ENCODE measurements at places on chromosomes 13 and 19. TPM values are rescaled to one million over a fixed set of nuclear protein-coding genes. Genes with fewer than 3 reads are reported as not detected.

Gene ZNF382
- 15.0 TPM for total RNA-seq

Gene LHB
- not detected for total RNA-seq

Gene KASH5
- not detected for total RNA-seq

Gene MADCAM1
- 1.1 TPM for total RNA-seq

Gene SLC6A16
- total RNA-seq, result 6.0 TPM

Gene KCNRG
- 0.21 TPM for total RNA-seq

Gene KLF2
- 55.5 TPM for total RNA-seq

Gene AP2S1
- 226 TPM for total RNA-seq

Gene RFPL4A
- not detected for total RNA-seq

Gene MIA
- 2.0 TPM for total RNA-seq

Gene FREM2
- 0.37 TPM for total RNA-seq

GRCh38 chr19:15636026-15636425 is 4.7 kb upstream of the CYP4F3 start:
- no peak for DNase-seq
- H3K27me3 ChIP-seq, result no peaks in the 10 kb centered on the region
- no peak overlapping the region for H3K4me3 ChIP-seq
- no peaks in the 10 kb centered on the region for H3K4me1 ChIP-seq
- H3K27ac ChIP-seq, result no peak overlapping the region
- no peaks in the 10 kb centered on the region for H3K36me3 ChIP-seq

DNA sequence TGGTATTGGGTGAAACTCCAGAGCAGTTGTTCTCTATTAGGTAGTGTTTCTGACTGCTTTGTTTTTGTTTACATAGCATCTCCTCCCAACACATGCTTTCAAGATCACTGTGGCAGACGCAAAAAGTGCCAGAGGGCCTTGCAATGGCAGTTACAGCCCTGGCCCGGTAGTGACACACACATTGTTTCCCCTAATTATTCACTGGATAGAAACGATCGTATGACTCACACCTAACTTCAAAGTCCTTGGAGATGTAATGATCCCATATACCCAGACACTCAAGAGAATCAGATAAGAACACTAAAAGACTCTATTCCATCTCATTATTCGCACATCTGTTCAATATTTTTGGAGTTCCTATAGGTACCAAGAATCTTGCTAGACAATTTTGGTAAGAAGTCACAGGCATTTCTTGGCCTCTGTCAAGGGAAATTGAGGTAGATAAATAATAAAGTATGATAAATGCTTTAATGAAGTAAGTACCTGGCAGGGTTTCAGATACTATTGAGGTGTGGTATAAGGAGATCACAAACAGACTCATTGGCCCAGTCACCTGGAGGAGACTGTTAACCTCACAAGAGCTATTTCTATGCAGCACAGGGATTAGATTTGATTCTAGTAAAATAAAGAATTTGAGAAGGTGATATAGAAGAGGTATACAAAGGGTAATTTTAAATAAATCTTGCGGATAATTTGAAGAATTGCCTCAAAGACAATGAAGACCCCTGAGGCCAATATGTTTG is 485.3 kb downstream of the SLITRK6 start:
- no peaks in the 10 kb centered on the region for H3K36me3 ChIP-seq
- H3K27ac ChIP-seq, result peak overlapping the region; percentile 75
- H3K27me3 ChIP-seq, result no peaks in the 10 kb centered on the region
- DNase-seq, result no peak
- no peak overlapping the region for H3K4me3 ChIP-seq

- no peaks in the 10 kb centered on the region for H3K4me1 ChIP-seq
- DNase-seq, result no peak
- no peak overlapping the region for H3K27ac ChIP-seq
- H3K36me3 ChIP-seq, result no peaks in the 10 kb centered on the region
- peaks cover 3% of the 10 kb centered on the region for H3K27me3 ChIP-seq
- H3K4me3 ChIP-seq, result no peak overlapping the region
These were observed 33.9 kb upstream of the FRY start for GRCh38 chr13:31997641-31998040.

DNA sequence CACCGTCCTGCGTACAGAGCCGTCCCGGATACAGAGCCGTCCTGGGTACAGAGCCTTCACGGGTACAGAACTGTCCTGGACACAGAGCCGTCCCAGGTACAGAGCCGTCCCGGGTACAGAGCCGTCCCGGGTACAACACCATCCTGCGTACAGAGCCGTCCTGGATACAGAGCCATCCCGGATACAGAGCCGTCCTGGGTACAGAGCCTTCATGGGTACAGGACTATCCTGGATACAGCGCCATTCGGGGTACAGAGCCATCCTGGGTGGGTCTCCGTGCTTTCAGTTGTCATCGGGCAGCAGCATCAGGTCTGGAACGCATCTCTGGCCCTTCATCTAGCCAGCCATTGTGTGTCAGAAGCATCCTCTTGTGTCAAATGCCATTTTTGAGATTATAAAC is 222.3 kb upstream of the SOX1 start:
- no peak overlapping the region for H3K4me3 ChIP-seq
- no peaks in the 10 kb centered on the region for H3K27me3 ChIP-seq
- H3K4me1 ChIP-seq, result no peaks in the 10 kb centered on the region
- DNase-seq, result no peak
- no peaks in the 10 kb centered on the region for H3K36me3 ChIP-seq

DNA sequence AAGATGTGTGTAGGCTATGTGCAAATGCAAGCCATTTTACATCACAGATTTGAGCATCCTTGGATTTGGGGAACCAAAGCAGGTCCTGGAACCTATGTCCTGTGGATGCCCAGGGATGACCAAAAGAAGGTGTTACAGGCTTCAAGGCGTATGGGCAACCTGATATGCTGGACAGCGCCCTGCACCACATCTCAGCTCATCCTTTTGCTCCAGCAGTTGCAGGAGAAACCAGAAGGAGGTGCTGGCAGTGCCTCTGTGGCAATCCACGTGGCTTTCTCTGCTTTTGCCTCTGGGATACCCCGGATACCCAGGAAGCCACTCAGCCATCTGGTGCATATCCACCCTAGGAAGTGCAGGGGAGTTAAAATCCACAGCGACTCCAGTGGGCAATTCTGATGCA is 110.3 kb upstream of the VSTM2B start:
- no peaks in the 10 kb centered on the region for H3K4me1 ChIP-seq
- DNase-seq, result no peak
- H3K4me3 ChIP-seq, result no peak overlapping the region
- H3K27me3 ChIP-seq, result no peaks in the 10 kb centered on the region

- no peak for DNase-seq
- H3K4me3 ChIP-seq, result no peak overlapping the region
- no peak overlapping the region for H3K27ac ChIP-seq
- no peaks in the 10 kb centered on the region for H3K4me1 ChIP-seq
- no peaks in the 10 kb centered on the region for H3K27me3 ChIP-seq
- H3K36me3 ChIP-seq, result peaks cover 62% of the 10 kb centered on the region
These were observed 10.0 kb downstream of the ZNF383 start for GRCh38 chr19:37227996-37228395.

- no peak overlapping the region for H3K4me3 ChIP-seq
- no peak overlapping the region for H3K27ac ChIP-seq
- H3K27me3 ChIP-seq, result no peaks in the 10 kb centered on the region
These were observed 773.2 kb upstream of the SLC10A2 start for GRCh38 chr13:103839460-103839859.

DNA sequence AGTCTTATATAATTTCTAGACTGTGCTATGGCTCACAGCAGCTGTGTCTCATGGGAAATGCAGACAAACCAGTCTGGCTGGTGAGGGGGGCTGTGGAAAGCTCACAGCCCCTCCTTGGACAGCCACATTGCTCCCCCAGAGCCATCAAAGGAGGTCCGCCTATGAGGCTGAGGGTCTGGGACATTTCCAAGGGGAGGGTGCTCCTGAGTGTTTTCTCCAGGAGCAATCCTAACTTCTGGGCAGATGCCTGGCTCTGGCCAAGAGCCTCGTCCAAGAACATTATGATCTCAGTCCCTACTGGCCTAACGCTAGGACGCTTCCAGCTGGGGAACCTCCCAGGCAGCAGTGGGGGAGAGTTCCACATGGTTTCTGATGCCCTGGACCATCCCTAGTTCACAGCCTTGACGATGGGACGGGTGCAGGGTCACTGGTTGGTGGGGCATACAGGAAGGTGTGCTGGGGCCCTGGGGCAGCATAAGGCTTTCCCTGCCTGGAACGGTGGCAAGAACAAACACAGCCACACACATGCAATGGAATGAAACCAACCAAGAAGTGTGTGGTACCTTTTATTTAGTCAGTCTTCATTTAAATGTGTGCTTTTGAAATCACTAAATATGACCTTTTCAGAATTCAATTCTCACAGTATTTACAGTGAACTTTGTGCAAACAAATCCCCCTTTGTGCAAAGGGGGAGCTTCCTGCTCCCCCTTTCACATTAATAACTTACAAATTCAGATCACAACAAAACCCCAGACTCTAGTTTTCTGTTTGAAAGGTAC is 60.6 kb downstream of the CDADC1 start:
- peak overlapping the region; percentile 88 for H3K27ac ChIP-seq
- H3K27me3 ChIP-seq, result no peaks in the 10 kb centered on the region
- no peak overlapping the region for H3K4me3 ChIP-seq
- no peaks in the 10 kb centered on the region for H3K36me3 ChIP-seq

GRCh38 chr13:58202099-58202498 is 570.6 kb downstream of the PCDH17 start:
- no peak overlapping the region for H3K4me3 ChIP-seq
- H3K27me3 ChIP-seq, result no peaks in the 10 kb centered on the region

- H3K36me3 ChIP-seq, result no peaks in the 10 kb centered on the region
- peaks cover 21% of the 10 kb centered on the region for H3K4me1 ChIP-seq
- no peak overlapping the region for H3K27ac ChIP-seq
- peaks cover 16% of the 10 kb centered on the region for H3K27me3 ChIP-seq
- DNase-seq, result no peak
These were observed 216 bp downstream of the SH2D3A start for GRCh38 chr19:6767081-6767356.

DNA sequence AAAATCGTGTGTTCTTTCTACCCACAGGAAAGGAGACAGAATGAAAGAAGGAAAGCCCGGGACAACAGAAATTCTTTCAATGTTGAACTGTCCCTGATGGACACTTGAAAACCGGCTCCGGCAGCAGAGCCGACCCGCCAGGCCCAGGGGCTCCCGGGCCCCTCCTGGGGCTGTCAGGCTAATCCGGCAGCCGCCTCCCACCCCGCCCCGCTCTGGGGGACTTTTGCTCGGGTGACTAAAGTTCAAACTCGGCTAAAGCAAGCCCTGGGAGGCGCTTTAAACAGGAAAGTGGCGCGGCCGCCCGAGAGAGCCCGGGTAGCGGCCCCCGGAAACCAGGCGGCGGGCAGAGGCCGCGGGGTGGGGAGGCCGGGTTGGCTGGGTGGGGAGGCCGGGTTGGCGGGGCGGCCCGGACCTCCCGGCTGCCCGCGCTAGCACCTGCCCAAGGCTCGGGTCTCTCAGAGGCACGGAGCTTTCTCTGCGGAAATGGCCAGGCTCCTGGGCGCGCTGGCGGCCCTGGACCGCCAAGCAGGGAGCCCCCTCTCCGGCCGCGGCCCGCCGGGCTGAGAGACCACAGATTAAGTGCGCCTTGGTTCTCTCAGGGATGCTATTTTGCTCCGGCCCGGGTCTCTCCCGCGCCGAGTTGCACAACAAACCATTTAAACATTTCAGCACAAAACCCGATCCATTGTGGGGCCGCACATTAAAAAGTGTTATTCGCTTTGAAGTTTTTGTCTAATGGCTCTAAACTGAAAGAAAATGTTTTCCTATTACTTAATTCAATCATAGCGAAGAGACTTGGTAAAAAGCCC is 2.6 kb upstream of the GSX1 start:
- H3K27me3 ChIP-seq, result peaks cover 61% of the 10 kb centered on the region
- no peak overlapping the region for H3K4me3 ChIP-seq
- peaks cover 3% of the 10 kb centered on the region for H3K36me3 ChIP-seq
- DNase-seq, result no peak
- peaks cover 24% of the 10 kb centered on the region for H3K4me1 ChIP-seq

- H3K4me1 ChIP-seq, result peaks cover 2% of the 10 kb centered on the region
- no peak for DNase-seq
- no peak overlapping the region for H3K4me3 ChIP-seq
- H3K27me3 ChIP-seq, result peaks cover 9% of the 10 kb centered on the region
- no peak overlapping the region for H3K27ac ChIP-seq
These were observed 1.4 kb downstream of the KASH5 start for GRCh38 chr19:49389406-49389805.

- H3K36me3 ChIP-seq, result no peaks in the 10 kb centered on the region
- H3K4me1 ChIP-seq, result no peaks in the 10 kb centered on the region
- H3K27ac ChIP-seq, result no peak overlapping the region
- H3K27me3 ChIP-seq, result peaks cover 26% of the 10 kb centered on the region
- DNase-seq, result no peak
These were observed 12.0 kb upstream of the CYP2A13 start for GRCh38 chr19:41076286-41076685.

GRCh38 chr13:113654175-113654560 is 3.8 kb downstream of the ATP4B start:
- no peak for DNase-seq
- no peak overlapping the region for H3K4me3 ChIP-seq
- peaks cover 17% of the 10 kb centered on the region for H3K4me1 ChIP-seq
- no peaks in the 10 kb centered on the region for H3K36me3 ChIP-seq
- peak overlapping the region; percentile 38 for H3K27ac ChIP-seq
- H3K27me3 ChIP-seq, result no peaks in the 10 kb centered on the region

DNA sequence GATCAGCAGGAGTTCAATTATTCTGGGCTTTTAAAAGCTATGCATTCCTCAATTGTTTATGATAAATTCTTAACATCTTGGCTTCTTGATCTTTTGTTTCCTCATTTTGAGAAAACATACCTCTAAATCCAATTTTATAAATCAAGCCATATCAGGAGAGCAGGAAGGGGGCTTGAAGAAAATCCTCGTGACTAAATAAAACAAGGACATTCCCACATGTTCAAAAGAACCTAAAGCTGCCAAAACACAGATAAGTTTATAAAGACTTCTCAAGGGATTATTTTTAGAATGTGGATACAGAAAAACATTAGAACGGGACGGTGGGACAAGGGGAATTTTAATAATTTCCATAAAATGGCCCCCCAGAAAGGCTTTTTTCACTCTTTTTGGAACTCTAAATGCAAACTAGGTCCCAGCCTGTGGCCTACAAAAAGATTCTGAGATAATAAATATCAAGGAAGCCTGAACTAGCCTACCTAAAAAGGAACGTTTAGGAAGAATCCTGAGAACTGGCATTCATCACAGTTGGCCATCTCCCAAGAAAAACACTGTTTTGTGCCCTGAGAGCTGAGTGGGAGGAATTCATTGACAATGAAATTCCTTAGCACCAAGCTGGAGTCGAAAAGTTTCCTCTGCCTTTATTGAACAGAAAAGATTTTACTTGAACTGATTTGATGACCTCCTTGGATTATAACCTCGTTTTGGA is 30.1 kb downstream of the ZAR1L start:
- peaks cover 29% of the 10 kb centered on the region for H3K4me1 ChIP-seq
- no peak for DNase-seq
- H3K36me3 ChIP-seq, result no peaks in the 10 kb centered on the region
- no peaks in the 10 kb centered on the region for H3K27me3 ChIP-seq

DNA sequence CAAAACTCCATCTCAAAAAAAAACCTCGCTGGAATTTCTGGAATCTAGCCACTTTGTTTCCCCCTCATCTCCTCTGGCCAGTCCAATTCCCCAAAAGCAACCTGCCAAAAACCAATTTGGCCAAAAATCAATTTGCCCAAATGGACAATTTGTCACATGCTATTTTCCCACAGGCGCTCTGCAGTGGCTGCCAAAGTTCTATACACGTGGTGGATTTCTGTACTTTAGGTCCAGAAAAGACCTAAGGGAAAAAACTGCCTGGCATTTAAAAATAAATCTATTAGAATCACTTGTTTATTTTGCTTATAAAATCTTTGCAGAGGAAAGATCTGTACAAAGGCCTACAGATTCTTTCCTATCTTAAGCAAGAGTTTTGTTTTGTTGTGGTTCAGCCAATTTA is 79.4 kb downstream of the MAP4K1 start:
- H3K36me3 ChIP-seq, result no peaks in the 10 kb centered on the region
- no peak for DNase-seq
- no peak overlapping the region for H3K27ac ChIP-seq
- no peaks in the 10 kb centered on the region for H3K4me1 ChIP-seq
- H3K4me3 ChIP-seq, result no peak overlapping the region
- H3K27me3 ChIP-seq, result peaks cover 15% of the 10 kb centered on the region

Data from osteocyte (in vitro differentiated cells).